ENCODE measurements at places on chromosomes 7 and 10.

DNA sequence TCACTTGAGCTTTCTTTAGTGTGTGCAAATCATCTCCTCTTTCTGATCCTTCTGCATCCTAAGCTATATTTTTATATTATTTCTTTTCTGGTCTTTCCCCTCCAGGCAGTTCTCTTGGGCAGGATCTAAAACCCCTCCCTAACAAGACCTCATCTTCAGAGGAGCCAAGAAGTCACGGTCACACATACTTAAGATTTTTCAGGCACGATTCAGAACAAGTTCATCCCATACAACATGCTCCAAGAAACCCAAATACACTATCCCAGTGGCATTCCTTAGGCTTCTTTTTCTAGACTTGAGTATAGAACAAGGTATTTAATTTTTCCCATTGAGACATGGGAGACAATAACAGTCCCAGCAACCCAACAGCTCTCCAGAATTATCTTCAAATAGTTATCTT is 1251.5 kb downstream of the DNAJB9 start:
- DNase-seq = no peak

DNA sequence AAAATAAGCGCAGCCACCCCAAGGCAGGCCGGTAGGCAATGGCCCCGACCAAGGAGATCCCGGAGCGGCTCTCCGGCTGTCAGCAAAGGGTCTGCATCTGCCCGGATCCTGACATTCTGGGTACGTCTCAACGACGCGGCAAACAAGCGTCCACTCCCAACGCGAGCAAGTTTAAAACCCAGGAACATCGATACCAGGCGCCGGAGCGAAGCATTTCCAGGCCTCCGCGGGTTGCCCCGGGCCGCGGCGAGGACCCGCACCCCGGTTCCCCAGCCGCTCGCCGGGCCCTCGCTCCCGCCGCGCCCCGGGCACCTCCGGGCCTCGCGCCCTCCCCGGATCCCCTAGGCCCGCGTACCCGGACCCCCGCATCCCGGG is 453 bp downstream of the URGCP start:
- DNase-seq = peak; percentile 47

GRCh38 chr7:65379318-65379717 is 5.7 kb downstream of the ZNF92 start:
- no peak for DNase-seq

- no peak for DNase-seq
These were observed 66.6 kb upstream of the SYPL1 start for GRCh38 chr7:106178593-106179134.

DNA sequence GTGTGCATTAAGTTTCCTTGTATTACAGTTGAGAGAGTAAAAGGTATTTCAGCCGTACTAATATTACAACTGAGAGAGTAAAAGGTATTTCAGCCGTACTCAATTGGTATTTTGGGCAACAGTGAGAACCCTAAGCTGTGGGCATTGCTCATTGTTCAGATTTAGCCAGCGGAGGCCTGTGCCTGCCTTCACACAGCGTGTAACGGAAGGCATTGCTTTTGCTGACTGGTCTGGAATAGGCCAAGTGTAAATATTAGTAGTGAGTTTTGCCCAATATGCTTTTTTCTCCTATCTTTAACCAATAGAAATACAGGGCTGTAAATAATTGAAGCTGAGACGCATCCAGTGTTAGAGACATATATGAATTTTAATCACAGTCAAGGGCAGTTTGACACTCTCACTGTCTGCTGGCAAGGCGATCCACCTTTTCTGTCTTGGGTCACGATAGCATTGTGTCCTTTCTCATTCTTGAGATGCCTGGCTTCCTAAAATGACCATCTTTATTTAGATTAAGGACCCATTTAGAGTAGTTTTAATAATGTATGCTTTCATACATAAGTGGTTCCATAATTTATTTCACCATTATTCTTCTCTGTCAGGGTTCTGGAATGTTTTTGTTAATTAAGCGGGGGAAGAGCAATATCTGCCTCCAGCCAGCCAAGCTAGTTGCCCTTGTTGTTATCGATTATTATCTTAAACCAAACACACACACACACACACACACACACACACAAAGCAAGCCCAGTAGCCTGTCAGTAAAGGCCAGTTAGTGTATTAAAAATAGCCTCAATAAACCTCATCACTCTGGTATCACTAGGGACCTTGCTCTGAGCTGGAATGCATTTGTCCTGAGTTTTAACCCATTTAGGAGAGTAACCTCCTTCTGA is 130.7 kb downstream of the CELF2 start:
- DNase-seq = no peak

GRCh38 chr7:84536271-84536870 is 341.8 kb upstream of the SEMA3A start:
- DNase-seq = no peak

DNA sequence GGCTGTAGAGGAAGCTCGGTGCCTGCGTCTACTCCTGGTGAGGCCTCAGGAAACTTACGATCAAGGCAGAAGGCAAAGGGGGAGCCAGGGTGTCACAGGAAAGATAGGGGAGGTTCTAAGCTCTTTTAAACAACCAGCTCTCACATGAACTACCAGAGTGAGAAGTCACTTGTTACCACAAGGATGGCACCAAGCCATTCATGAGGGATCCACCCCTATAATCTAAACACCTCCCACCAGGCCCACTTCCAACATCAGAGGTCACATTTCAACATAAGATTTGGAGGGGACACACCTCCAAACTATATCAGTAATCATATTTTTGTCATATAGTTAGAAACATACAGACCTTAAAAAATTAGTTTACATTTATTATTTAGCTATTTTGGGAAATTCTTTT is 9.4 kb downstream of the NOC3L start:
- no peak for DNase-seq

DNA sequence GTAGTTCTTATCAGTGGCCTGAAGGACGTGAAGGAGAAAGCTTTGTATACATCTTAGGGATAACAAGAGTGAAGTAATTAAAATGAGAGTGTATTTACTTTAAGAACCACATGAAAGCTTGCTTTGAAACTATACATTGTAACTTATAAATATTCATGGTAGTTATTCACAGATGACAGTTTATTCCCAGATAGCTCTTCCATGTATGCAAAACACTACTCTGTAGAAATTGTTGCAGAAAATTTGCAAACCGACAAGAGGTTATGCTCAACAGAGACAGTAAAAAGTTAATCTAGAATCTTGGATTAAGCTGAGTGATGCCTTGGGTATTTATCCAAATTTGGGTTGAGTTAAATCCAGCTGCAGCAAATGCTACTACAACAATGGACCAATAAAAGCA is 301.5 kb downstream of the PRKG1 start:
- no peak for DNase-seq

DNA sequence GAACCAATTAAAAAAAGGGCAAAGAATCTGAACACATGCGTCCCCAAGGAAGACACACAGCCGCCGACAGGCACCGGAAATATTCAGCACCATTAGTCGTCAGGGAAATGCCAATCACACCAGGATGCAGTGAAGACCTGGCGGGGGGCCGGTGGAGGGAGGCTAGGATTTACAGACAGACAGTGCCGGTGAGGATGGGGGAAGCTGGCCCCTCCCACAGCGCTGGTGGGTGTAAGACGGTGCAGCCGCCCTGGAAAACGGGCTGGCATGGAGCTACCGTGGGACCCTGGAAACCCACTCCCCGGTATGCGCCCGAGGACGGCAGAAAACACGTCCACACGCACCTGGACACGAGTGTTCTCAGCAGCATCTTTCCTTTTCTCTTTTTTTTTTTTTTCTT is 4.8 kb upstream of the ADAP1 start:
- no peak for DNase-seq

- no peak for DNase-seq
These were observed 24.8 kb downstream of the FKBP6 start for GRCh38 chr7:73352784-73353183.

DNA sequence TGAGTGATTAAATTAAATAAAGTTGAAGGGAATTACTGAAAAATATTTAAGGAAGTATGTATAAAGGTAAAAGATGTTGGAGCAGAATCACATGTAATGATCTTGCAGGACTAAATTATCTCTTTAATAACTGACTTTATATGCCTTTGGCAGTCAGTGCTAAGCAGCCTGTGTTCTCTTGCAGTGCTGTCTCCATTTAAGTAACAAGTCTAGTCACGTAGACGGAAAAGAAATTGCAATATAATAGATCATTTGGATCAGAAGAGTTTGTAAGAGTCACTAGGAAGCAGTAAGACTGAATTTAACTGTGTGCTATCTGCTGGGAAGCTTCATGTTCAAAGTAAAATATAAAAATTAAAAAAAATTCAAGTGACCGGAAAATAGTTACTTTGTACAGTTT is 21.4 kb downstream of the BZW2 start:
- no peak for DNase-seq

DNA sequence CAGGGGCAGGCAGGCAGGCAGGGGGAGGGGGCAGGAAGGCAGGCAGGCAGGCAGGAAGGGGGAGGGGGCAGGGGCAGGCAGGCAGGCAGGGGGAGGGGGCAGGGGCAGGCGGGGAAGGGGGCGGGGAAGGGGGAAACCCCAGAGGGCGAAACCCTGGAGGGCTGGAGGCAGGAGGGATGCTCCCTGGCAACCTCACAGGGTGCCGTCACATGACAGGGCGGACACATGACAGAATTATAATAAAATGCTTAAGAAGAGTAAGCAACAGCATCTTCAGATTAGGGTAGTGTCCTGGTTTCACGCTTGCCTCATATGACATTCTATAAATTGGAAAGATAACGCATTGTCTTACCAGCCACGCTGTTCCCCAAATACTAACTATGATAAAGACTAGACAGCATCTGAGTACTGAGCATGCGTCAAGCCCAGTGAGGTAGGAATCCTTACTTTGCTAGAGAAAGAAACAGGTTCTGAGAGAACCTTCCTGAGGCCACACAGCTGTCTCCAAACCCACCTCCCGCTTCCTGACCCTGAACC is 131.6 kb downstream of the DIP2C start:
- DNase-seq = no peak

GRCh38 chr10:50275650-50276235 is 24.4 kb upstream of the ASAH2 start:
- DNase-seq = peak; percentile 11

DNA sequence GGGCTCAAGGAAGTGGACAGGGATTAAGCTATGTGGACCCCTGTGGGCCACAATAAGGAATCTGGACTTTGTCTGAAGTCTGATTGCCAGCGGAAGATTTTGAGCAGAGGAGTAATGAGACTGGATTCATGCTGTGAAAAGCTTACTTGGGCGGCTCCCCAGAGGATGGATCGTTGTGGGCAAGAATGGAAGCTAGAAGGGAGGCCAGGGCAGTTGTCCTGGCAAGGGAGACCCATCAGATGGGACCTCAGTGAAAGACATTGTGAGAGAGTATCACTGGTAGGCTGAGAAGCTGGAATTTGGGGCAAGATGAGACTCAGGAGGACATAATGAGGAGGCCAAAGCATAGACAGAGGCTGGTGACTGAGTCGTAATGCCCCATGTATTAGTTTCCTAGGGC is 15.6 kb downstream of the ABCC2 start:
- DNase-seq = no peak

DNA sequence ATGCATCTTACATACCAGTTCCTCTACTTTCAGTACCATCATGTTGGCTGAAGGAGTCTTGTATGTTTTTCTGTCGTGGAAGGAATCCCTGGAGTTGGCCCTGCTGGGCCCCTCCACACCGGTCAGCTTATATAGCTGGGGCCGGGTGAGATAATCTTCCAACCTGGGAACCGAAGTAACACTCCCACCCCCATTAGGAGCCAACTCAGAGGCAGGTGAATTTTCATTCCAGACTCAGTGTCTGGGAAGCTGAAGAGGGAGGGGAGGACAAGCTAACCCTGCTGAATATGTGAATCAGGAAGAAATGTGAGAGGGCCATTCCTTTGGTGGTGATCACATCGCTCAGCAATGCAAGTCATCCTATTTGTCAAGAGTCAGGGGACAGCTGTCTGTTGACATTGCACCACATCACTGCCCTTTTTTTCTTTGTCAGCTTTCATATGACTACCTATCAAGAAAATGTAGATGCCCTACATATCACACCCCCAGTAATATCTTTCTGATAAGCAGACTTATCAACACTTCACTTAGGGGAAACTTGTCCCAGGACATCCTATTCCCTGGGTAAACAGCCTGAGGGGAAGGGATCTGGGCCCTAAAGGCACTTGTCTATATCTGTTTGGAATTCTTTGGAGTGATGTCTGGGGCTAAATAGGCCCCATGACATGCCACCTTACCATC is at the start of gene ANKRD1:
Gene ANKRD1, minus strand, starts transcription at position 102 of the 681 bp plus-strand sequence. Its CDS starts 60 bp downstream, at position 42.
- no peak for DNase-seq

- no peak for DNase-seq
These were observed 2.5 kb downstream of the LSM8 start for GRCh38 chr7:118186501-118186900.

- no peak for DNase-seq
These were observed 83.0 kb upstream of the LRRTM3 start for GRCh38 chr10:66842867-66843266.

DNA sequence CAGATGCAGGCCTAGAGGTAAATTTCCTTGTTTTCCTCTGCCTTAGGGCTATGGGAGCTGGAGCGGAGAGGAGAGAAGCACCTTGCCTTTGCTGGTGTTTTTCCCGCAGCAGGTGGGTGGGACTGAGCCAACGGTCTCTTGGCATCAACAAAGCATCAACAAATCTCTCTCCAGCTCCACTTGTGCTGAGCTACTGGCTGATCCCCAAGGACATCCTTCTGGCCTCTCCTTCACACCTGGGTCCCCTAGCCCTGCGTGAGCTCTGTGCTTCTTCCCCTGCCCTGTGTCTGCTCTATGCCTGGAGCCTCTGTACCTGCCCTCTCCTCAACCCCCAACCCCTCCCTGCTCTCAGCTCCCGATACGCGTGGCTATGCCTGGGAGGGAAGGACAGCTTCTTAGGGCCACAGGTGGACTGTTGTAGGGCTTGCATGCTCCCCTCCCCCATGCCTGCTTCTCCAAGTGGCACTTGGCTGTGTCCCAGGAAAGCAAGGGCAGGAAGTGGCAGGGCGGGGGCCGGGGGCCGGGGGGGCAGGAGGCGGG is 3.2 kb upstream of the CLDN4 start:
- DNase-seq = no peak

DNA sequence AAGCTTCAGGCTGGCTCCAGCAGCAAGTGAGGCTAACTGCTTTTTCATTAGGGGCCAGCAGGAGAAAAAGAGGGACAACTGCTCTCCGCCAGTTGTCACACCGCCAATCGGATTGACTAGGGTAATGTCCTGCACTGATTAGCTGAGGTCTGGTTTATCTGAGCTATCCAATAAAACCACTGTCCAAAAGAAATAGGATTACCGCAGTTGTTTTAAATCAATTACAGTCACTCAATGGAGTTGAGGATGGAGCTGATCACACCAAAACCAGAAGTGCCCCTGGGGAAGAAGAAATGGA is 351.4 kb upstream of the NPVF start:
- no peak for DNase-seq

GRCh38 chr10:96334616-96335526 is 23.9 kb downstream of the OPALIN start:
- DNase-seq = no peak

DNA sequence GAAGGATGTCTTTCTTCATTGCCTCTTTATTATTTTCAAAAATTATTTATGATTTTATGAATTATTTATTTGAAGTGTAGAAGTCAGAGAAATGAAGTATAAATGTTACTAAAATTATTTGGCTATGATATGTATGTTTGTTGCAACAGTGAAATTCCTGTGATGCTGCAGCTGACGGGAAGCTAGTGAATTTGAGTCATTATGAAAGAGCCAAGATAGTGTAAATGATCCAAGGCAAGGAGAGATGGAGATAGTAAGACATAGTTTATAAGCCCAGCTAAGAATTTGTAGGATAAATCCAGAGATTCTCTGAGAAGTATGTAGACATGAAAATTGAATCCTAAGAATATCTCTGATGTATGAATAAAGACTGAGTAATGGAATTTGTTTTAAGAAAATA is 30.8 kb downstream of the CASD1 start:
- DNase-seq = no peak
